ENCODE measurements at places on chromosomes 2 and 18.

GRCh38 chr2:225233234-225233633, 166.3 kb upstream of the NYAP2 start:
- no peak for DNase-seq

DNA sequence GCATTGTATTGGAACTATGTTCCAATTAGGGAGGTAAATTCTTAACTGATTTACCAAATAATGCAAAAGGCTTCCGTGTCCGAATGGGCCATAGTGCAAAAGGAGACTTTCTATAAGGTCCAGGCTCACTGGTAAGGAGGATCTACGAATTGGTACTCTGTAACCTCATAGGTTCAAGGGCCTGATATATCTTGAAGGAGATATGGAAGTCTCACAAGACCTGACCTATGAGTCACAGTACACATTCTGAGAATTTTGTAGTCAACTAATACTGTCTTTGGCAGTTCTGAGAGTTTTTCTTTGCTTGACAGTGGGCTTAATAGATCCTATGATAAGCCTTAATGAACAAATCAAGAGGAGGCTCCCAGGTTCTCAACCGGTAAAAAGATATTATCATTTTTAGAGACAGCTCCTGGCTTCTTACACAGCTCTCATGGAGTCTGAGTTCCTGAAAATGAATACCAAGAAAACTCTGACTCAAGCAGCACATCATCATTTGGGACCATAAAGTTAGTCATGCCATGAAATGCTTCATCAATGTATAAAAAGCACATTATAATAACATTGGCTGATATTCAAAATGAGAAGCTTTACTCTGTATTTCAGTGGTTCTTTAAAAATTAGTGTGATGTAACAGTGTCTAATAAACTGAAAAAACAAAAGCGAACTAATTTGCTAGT, 1275.2 kb upstream of the CRIM1 start:
- DNase-seq, result no peak

- DNase-seq, result no peak
These were observed 184.1 kb downstream of the AGAP1 start for GRCh38 chr2:235677937-235678336.

- no peak for DNase-seq
These were observed 87.3 kb downstream of the COLEC12 start for GRCh38 chr18:413233-413632.

- no peak for DNase-seq
These were observed 977.3 kb upstream of the CDH2 start for GRCh38 chr18:29154196-29154757.

DNA sequence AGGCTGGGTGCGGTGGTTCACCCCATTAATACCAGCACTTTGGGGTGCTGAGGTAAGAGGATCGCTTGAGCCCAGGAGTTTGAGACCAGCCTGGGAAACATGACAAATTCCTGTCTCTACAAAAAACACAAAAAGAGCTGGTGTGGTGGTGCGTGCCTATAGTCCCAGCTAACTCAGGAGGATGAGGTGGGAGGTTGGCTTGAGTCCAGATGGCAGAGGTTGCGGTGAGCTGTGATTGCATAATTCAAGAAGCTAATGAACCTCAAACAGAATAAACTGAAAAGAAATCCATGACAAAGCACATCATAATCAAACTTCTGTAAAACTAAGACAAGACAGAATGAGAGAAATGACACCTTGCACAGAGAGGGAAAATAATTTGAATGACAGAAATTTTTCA, 54.8 kb downstream of the SEMA4F start:
- DNase-seq, result no peak

- no peak for DNase-seq
These were observed at the start of gene MXD1 for GRCh38 chr2:69914950-69915945. TSS of gene MXD1 (plus strand) at chr2:69915109. CDS start at chr2:69915331, 222 bp downstream.

GRCh38 chr2:57884281-57884680, 162.3 kb upstream of the VRK2 start:
- no peak for DNase-seq

DNA sequence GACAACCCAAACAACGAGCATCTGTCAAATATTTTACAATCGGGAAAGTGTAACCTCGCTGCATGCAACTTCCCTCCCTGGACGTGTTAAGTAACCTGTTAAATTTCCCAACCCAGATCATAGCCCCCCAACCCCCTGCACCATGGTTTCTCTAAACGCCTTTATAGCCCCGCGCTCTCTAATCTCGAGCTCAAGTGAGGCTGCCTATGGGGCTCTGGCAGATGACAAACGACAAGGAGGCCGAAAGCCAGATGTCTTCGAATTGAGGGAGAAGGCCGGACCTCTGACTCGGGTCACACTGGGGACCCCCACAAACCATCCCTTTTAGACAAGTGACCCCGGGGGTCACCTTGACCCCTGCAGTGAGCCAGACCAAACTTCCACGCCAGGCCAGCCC, 526 bp downstream of the COX7A2L start:
- DNase-seq, result no peak

- no peak for DNase-seq
These were observed 435.5 kb upstream of the CRIM1 start for GRCh38 chr2:35920061-35920460.

DNA sequence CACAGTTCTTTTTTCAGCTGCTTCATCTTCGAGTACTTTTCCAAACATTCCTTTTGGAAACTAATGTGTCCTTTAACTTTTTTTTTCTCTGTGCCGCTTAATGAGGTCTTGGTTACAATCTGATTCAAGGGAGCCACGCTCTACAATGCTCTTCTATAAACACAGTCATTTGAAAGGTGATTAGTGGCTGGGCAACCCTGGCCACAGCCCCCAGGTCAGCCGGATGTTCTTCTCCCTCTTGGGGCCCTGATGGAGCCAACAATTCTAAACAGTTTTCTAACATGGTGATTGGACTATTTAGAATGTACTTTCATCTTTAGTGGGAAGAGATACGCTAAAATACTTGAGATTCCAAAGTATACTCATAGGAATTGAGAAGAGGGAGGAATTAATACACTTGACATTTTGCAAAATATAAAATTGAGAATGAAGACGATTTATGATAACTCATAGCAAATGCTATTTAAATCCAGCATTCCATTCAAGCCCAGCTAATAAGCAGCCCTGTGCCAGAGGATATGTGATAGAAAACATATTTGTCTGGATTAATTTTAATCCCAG, 83.7 kb upstream of the MBOAT2 start:
- no peak for DNase-seq

DNA sequence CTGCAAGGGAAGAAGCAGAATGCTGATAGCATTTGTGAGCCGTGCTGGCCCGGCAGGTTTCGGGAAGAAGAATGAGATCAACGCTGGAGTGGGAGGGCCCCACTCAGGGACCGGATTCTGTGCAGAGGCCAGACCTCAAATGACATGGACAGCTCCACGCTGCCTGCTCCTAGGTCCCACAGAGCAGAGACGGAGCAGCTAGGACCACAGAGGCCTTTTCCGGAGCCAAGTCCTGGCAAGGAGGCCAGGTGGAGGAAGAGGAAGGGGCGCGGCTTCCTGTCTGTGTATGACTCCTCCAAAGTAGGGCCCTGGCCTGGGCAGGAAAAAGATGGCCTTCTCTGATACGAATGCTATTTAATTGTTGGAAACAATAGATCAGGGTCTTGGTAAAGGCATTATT, 139.9 kb downstream of the LRRC30 start:
- peak; percentile 27 for DNase-seq

- no peak for DNase-seq
These were observed 268.9 kb downstream of the NDUFA10 start for GRCh38 chr2:239756031-239756789.

GRCh38 chr18:55360061-55360460, 227.9 kb downstream of the TCF4 start:
- no peak for DNase-seq

- no peak for DNase-seq
These were observed 14.7 kb upstream of the RAB1A start for GRCh38 chr2:65144571-65144970.

GRCh38 chr2:101566632-101567228, 91.8 kb upstream of the RFX8 start:
- DNase-seq, result no peak

All from CMK (cell line).